ENCODE measurements at places on chromosomes 5 and 9.

- no peak for DNase-seq
These were observed 95.6 kb downstream of the ADAMTS16 start for GRCh38 chr5:5235685-5236084.

- no peak for DNase-seq
These were observed 161.2 kb upstream of the FSTL4 start for GRCh38 chr5:133773247-133774202.

DNA sequence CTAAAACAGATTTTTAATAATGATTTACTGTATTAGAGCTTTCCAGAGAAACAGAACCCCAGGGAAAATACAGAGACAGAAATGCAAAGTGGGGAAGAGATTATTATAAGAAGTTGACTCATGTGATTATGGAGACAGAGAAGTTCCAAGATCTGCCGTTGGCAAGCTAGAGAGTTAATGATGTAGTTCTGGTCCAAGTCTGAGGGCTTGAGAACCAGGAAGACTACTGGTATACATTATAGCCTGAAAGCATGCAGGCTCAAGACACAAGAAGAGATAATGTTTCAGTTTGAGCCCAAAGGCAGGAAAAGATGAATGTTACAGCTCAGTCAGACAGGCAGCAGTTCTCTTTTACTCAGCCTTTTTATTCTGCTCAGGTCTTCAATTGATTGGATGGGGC, 98.8 kb upstream of the NFIL3 start:
- DNase-seq = no peak

DNA sequence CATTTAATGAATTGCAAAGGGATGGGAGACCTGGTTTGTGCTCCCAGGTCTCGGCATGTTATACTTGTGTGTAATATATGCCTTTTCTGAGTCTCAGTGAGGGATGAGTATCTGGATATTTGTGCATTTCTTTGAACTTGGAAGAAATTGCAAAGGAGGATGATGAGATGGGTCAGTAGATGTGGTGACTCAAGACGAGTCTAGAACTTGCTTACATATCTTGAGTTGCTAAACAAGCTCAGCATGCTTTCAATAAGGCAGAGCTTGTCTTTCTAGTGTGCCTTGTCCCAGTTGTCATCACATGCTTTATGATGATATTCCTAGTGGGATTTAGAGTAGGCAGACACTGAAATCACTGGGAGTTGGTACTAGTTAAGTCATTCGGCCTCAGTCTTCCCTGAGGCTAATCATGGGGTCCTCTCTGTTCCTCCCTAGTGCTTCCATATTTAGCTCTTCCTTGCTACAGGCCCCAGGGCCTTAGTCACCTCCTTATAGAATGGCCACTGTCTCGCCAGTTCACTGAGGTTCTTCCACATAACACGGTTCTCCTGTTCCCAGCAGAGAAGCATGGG, 222.3 kb downstream of the ARRDC3 start:
- DNase-seq = no peak

- DNase-seq = no peak
These were observed 721 bp upstream of the MAML1 start for GRCh38 chr5:179731791-179732411.

DNA sequence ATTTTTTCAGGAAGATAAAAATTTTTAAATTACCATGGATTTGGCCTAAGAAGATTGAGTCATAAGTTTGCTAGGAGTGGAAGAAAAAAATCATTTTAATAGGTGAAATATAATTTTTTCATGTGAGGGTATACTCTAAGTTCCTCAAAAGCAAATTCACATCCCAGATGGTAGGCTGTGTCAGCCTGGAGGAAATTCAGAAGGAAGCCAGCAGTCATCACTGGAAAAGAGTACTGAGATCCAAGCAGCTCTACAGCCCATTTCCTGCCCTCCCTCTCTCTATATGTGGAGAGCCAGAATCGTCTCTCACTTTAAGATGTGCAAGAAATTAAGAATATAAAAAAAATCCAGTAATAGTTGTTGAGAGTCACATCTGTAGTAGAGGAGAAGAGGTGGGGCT, 126.5 kb upstream of the CDH18 start:
- no peak for DNase-seq

Data from tongue (tissue), 3 donors.